Right lung (tissue), 10 donors: ENCODE measurements at places on chromosomes 11 and 22.

DNA sequence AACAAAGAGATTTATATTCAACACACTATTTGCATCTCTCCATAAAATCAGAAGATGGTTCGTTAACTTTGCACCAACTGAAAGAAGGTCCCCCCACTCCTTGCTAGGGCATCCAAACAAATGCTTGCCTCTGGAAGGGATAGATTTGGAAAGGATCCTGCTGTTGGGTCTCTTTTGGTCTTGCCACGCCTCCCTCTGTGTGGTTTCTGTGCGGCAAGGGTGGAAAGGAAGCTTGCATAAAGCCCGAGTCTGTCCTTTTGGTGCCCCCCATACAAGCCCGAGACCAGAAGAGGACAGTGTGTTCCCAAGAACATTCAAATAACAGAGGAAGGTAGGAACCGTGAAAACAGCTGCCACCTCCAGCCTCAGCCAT is 15.1 kb downstream of the SCGB1A1 start:
- no peak for DNase-seq

DNA sequence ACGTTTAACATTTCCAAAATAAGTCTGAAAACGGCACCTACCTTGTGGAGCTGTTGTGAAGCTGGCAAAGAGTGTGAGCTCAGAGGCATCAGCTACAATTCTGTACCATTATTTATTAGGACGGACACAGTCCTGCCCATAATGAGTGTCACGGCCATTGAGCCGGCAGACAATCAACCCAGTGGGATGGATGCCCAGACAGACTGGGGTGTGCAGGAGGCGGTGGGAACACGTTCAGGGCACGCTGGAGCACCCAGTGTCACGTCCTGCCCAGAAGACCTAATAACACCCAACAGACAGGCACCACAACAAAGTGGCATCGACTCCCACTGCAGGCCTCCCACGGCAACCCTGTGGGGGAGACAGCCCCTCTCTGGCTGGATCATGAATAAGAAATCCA is 34.5 kb downstream of the TPST2 start:
- DNase-seq: no peak

DNA sequence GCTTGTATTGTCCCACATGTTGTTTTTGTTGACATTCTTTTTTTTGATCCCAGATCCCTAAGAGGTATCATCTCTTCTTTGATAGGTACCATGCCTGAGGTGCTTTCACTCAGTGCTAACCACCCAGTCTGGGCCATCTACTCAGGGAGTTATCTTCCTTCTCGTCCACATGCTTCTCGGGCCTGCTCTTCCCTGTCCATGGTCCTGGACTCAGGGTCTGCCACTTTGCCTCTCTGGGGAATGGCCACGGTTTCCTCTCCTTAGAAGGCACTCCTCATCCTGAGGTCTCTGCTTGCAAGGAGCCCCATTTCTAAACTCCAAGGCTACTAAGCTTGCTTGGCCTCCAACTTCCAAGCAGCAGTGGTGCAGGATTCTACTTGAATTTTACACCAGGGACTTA is 227.0 kb upstream of the NCAM1 start:
- peak; percentile 51 for DNase-seq

- DNase-seq: no peak
These were observed 20.7 kb downstream of the TNKS1BP1 start for GRCh38 chr11:57303990-57304579.

DNA sequence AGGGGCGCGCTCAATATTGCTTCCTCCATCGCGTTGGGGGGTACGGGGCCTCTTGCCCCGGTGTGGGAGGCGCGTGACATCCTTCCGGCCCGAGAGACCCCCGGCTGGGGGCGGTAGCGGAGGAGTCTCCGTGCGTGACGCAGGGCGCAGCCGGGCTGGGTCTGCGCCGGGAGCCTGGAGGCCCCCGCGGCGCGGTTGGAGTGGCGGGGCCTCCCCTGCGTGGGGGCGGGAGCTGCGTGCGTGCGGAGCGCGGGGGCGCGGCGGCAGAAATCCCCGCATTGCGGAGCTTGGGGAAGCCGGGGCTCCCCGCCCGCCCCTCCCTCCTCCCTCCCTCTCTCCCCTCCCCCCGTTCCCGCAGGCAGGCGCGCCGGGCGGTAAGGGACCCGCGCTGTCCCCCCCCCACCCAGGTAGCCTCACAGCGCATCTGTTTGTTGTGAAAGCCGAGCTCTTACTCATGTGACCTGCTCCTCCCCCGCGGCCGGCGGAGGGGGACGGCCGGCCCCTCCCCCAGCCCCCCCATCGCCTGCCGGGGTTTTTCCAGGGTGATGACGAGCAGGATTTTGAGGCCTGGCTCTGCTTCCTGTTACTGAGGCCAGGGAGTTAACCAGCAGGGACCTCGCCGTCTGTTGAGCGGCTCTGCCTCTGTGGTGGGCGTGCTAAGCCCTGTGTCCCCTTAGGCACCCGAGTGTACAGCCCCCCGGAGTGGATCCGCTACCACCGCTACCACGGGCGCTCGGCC is 1.6 kb downstream of the PIM3 start:
- peak; percentile 81 for DNase-seq

DNA sequence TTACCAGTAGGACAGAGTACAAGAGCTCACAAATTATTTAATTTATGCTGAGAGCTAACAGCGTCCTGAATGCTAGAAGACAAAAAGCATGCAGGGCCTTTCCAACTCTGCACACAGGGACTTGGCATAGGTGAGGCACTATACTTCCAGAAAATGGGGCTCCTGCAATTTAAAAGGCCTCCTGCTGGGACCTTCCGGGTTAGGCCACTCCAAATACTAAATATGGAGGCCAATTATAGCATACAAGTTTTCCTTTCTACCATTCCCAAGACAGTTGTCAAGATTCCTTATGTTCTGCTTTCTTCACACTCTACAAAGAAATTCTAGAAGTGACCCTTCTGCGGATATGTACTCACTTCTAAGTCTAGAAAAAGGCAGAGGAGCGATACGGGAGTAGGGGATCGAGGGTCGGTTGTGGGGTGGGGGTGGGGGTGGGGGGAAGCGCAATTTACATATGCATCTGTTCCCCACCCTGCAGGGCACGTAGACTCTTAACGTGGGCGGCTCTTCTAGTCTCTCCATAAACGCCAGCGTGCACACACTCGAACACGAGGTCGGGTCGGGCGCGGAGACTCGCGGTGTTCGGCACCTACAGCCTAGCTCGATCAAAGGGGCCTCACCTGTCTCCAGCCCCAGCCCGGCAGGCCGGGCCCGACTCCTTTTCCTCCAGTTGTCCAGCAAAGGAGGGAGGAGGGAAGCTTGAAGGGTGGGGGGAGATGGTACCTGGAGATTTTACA is 728 bp downstream of the DCUN1D5 start:
- DNase-seq: peak; percentile 18

DNA sequence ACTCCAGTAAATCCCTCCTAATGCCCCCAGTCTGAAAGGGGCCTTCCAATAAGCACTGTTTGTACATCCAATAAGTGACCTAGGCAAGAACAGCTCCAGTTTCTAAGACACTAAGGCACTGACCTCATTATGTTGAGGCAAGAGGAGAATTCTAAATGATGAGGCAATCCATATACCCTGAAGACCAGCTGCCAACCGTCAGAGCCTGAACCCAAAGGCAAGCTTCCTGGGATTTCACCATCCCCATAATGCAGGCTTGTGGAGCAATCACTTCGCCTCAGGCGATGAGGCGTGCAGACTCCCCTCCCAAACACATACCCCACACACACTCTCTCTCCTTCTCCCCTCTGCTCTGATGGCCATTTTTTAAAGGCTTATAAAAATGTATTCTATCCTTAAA is 49.5 kb downstream of the LGR4 start:
- DNase-seq: peak; percentile 78

- no peak for DNase-seq
These were observed 17.8 kb upstream of the TP53I11 start for GRCh38 chr11:44968510-44968909.

- DNase-seq: no peak
These were observed 14.2 kb downstream of the TMEM121B start for GRCh38 chr22:17106785-17107546.
